Activated T-helper 1 cell treated with anti-CD3 and anti-CD28 coated beads, Interleukin-12 subunit alpha, Interleukin-12 subunit beta, Interleukin-2, Interleukin-4 antibody, amounts not matched to agents 30 ng/mL and 10 ng/mL and 1 ng/mL, durations not matched to agents 14 hours and 24 hours and 36 hours (primary cell): ENCODE measurements at places on chromosomes 12 and 14. TPM values are rescaled to one million over a fixed set of nuclear protein-coding genes. Genes with fewer than 3 reads are reported as not detected.

The TMEM229B gene
- 1.7 and 1.8 TPM in 2 replicates for total RNA-seq

The GNB3 gene
- 1.6 and 1.7 TPM in 2 replicates for total RNA-seq

The PRH2 gene
- total RNA-seq = not detected in 2 replicates

The LBHD2 gene
- not detected in 2 replicates for total RNA-seq

The SDR9C7 gene
- not detected in 2 replicates for total RNA-seq

The BICDL1 gene
- total RNA-seq = 136 and 140 TPM in 2 replicates

The PCBP2 gene
- 865 and 896 TPM in 2 replicates for total RNA-seq

The KCNC2 gene
- total RNA-seq = not detected in 2 replicates

The NDRG2 gene
- total RNA-seq = 1.5 and 1.6 TPM in 2 replicates

The TRPV4 gene
- not detected in 2 replicates for total RNA-seq

- peak; percentile 38 for DNase-seq
- peak within 1 kb of the TSS; percentile 75 for H3K27ac ChIP-seq
- H3K27me3 ChIP-seq = no peaks in the 10 kb centered on the region
- H3K4me3 ChIP-seq = peak within 1 kb of the TSS; percentile 75
Observed at GRCh38 chr12:12349711-12350665, at the start of gene MANSC1. TSS of gene MANSC1 (minus strand) at chr12:12350242. CDS start at chr12:12343314, 6,928 bp downstream.

DNA sequence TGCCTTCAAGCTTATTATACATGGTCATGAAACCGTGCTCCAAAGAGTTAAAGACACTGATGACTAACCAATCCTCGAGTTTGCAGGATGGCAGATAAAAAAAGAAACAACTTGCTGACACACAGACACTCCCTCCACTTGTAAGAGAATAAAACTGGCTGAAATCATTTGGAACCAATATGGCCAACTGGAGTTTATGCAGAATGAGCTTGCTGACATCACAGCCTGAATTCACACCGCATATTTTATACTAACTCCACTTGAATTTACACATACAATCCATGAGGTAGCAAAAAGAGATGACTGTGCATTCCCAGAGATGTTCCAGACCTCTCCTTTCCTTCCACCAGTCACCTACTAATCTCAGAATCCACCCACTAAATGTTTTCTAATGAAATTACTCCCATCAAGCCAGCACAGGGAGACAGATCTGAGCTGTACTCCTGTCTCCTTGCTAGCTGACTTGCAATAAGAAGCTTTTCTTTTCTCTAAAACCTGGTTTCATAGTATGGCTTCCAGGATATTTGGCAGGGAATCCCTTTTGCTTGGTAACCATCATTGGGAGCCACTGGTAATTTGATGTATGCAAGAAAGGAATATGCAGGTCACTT is 15.8 kb upstream of the PTPRR start:
- H3K4me3 ChIP-seq = no peak overlapping the region
- H3K27ac ChIP-seq = no peak overlapping the region
- no peaks in the 10 kb centered on the region for H3K36me3 ChIP-seq
- H3K27me3 ChIP-seq = no peaks in the 10 kb centered on the region
- DNase-seq = no peak
- H3K4me1 ChIP-seq = no peaks in the 10 kb centered on the region

DNA sequence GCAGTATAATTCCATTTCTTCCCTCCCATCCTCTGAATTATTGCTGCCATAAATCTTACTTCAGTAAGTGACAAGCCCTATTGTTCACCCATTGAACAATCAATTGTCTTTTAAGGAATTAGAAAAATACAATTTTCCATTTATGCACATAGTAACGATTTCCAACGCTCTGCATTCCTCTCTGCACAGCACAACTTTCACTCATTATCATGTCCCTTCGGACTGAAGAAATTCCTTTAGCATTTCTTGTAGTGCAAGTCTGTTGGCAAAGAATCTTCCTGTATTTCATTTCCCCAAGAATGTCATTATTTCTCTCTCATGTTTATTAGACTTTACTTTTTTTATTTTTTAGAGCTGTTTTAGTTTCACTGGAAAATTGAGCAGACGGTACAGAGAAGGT is 252.1 kb upstream of the RTL1 start:
- H3K27me3 ChIP-seq = peaks cover 1% of the 10 kb centered on the region
- H3K4me1 ChIP-seq = no peaks in the 10 kb centered on the region
- DNase-seq = no peak

DNA sequence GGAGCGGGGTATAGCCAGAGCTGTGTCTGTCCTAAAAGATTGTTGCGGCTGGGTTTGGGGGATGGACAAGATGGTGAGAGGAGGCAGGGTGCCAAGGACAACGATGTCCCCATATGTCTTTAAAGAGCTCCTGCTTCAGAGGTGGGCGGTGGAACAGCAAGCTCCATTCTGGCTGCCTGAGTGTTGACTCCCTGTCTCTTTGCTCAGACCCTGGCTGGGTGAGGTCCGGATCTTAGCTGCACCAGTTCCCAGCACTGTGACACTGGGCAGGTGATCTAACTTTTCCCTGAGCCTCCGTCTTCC is 8.3 kb upstream of the WSCD2 start:
- H3K4me1 ChIP-seq = peaks cover 8% of the 10 kb centered on the region
- H3K36me3 ChIP-seq = no peaks in the 10 kb centered on the region
- H3K27me3 ChIP-seq = no peaks in the 10 kb centered on the region
- H3K27ac ChIP-seq = no peak overlapping the region

DNA sequence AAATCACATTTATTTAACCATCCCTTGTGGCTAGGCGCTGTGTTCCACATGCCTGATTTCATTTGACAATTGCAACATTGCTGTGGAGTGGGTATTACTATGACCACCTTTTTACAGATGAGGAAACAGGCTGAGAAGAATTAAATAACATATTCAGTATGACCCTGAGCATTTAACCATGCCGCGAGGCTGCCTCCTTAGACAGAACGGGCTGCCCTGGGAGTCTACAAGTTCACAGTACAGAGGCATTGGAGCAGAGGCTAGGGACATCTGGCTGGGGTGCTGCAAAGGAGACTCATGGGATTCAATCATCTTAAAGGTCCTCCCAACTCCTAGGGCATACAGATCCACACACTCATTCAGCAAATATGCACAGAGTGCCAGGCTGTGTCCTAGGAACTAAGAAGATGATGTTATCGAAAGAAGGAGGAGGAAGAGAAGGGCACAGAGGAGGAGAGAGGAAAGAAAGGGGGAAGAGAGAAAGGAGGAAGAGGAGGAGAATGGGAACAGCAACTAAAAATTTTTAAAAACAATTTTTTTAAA is 164.7 kb upstream of the CCND2 start:
- peaks cover 72% of the 10 kb centered on the region for H3K4me1 ChIP-seq
- H3K36me3 ChIP-seq = peaks cover 1% of the 10 kb centered on the region
- H3K27me3 ChIP-seq = no peaks in the 10 kb centered on the region
- DNase-seq = no peak

GRCh38 chr14:68594737-68595380 is 198.0 kb downstream of the ZFP36L1 start:
- H3K36me3 ChIP-seq = no peaks in the 10 kb centered on the region
- peaks cover 8% of the 10 kb centered on the region for H3K4me1 ChIP-seq
- DNase-seq = no peak
- no peaks in the 10 kb centered on the region for H3K27me3 ChIP-seq
- no peak overlapping the region for H3K27ac ChIP-seq

DNA sequence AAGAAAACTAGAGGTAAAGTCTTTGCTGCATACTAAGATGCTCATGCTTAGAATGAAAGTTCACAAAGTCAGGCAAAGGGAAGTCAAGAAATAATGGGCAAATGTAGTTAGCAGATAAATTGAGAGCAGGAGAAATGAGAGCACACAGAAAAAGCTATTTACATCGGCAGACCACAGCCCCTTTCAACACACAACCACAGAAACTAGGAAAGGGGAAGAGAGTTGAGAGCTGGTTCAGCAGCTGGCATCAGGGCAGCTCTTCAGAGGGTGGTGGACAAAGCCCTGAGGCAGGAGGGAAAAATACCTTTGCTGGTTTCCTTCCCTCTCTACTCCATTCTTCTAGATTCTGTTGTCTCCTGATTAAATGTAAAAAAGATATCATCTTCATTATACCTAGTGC is 95.4 kb upstream of the ANO4 start:
- H3K4me1 ChIP-seq = no peaks in the 10 kb centered on the region
- H3K27ac ChIP-seq = no peak overlapping the region
- no peak for DNase-seq
- H3K36me3 ChIP-seq = no peaks in the 10 kb centered on the region
- H3K4me3 ChIP-seq = no peak overlapping the region
- H3K27me3 ChIP-seq = no peaks in the 10 kb centered on the region

GRCh38 chr12:7642876-7643309 is 22.8 kb downstream of the APOBEC1 start:
- peaks cover 8% of the 10 kb centered on the region for H3K27me3 ChIP-seq
- DNase-seq = peak; percentile 15
- no peaks in the 10 kb centered on the region for H3K36me3 ChIP-seq
- no peak overlapping the region for H3K4me3 ChIP-seq
